ENCODE measurements at places on chromosomes 16 and 17.

DNA sequence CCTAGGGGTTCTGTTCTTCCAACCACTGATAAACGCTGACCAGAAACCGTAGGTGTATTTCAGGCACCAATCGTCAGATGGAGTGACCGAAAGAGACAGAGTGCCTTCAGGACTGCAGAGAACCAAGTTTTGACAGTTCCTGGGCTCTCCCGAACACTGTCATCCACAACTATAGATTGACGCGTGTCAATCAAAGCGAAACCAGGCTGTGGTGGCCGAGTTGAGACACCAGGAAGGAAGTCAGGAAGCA is 11.9 kb upstream of the AURKB start:
- no peak for DNase-seq

- no peak for DNase-seq
Measured at GRCh38 chr16:10168258-10168657, 14.0 kb downstream of the GRIN2A start.

- DNase-seq, result no peak
Measured at GRCh38 chr17:39626171-39627046, at the start of gene PPP1R1B. PPP1R1B (plus strand) TSS chr17:39626952; CDS start chr17:39627393, 441 bp downstream.

- no peak for DNase-seq
Measured at GRCh38 chr17:49748223-49748622, 15.7 kb downstream of the FAM117A start.

- no peak for DNase-seq
Measured at GRCh38 chr16:48441863-48442279, 56.7 kb upstream of the SIAH1 start.

- DNase-seq, result no peak
Measured at GRCh38 chr17:74863420-74864296, 4.0 kb upstream of the GRIN2C start.

GRCh38 chr17:78599419-78599818 is 22.2 kb upstream of the DNAH17 start:
- DNase-seq, result no peak

DNA sequence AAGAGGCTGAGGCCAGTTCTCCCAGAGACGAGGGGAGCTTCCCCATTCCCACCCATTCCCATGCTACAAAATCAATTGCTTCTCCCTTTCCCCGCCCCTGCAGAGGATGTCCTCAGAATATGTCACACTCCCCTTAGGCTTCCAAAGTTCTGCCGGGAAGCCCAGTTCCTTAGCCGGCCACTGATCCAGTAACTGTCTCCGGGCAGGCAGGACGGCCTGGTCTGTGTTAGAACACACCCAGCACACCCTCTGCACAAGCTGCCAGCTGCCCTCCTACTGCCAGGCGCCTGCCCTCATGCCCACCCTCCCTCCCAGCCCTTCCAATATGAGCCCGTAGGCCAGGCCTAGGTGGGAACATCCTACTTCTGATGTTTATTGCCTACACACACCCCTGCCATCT is 31.1 kb downstream of the SGSM2 start:
- DNase-seq, result no peak

- no peak for DNase-seq
Measured at GRCh38 chr17:72397687-72398086, 276.9 kb downstream of the SOX9 start.

DNA sequence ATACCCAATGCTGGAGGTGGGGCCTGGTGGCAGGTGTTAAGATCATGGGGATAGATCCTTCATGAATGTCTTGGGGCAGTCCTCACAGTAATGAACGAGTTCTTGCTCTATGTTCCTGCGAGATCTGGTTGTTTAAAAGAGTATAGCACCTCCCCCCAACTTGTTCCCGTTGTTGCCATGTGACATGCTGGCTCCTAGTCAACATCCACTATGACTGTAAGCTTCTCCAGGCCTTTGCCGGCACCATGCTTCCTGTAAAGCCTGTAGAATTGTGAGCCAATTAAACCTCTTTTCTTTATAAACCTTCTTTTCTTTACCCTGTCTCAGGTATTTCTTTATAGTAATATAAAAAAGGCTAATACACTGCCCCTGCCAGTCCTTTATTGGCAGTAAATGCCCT is 33.3 kb downstream of the RANBP10 start:
- no peak for DNase-seq

DNA sequence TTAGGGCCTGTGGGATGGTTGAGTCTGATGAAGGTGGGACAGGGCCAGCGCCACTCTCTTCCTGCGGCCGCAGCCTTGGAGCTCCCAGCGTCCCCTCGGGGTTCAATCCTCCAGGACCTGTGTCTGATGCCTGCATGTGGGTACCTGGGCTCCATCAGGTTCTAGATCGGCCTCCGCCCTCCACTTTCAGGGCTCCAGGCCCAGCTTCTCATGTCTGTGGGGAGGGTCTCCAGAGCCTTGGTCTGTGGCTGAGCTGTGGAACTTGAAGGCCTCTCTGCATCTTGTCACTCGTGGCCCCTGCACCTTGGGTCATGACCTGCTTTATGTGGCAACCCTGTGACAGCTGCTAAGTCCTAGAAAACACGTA is 89.8 kb upstream of the ZNF750 start:
- DNase-seq, result no peak

GRCh38 chr17:61587807-61588660 is 3.0 kb downstream of the NACA2 start:
- no peak for DNase-seq

GRCh38 chr17:44629314-44629713 is 27.0 kb upstream of the MEIOC start:
- no peak for DNase-seq
